ENCODE measurements at places on chromosomes 1 and 21.
A peak's percentile ranks its signal among the peaks of the same experiment; 100 is the strongest.

DNA sequence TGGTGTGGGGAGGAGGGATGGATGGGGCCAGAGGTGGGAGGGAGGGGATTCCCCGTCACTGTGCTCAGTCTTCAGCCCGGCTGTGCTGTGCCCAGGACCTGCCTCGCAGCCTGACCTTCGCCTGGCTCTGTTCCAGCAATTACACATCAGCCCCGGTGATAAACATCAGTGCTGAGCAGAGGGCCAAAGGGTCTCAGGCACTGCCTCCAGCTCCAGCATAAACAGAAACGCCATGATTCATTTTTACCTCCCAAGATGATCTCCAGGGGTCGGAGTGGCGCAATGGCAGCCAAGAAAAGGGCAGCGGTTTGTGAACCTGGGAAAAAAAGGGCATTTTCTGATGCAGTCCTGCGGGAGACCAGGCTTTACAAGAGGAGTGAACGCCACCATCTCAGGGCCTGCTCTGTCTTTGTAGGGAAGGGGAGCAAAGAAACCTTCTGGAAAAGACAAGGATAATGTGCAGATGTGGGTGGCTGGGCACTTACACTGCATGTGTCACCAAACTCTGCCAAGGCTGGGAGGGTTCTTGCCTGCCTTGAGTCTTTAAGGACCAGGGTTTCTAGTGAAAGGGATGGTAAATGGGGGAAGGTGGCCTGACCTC lies 28.1 kb downstream of the SHISA4 start:
- no peak for DNase-seq

- DNase-seq: no peak
Measured at GRCh38 chr1:160565564-160565963, 13.7 kb downstream of the CD84 start.

DNA sequence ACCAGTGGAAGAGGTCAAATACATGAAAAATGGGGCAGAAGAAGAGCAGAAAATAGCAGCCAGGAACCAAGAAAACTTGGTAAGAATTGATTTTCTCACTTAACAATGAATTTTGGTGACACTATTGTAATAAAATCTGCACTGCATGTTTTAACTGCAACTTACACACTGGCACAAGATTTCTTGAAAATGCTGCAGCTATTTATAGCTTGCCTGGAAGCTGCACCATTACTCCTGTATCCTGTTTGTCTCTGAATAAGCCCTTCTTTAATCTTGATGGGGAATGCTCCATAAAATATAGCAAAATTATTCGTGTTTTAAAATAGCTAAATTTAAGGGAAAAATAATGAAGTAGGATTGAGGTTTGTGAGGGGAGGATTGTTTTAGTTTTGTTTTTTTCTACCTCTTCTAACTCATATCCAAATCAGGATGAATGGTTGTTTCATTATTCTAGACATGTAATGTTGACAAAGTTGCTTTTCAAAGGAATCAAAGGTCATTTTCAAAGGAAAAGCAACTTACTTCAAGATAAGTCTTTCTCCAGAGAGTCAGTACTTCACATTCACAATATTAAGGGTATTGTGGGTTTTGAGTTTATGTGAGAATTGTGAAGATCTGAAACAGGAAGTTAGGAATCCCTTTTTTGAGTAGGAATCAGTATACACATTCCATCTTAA lies 120.9 kb downstream of the C1orf21 start:
- no peak for DNase-seq

GRCh38 chr21:16324630-16325029 lies 594.8 kb downstream of the USP25 start:
- DNase-seq: no peak

DNA sequence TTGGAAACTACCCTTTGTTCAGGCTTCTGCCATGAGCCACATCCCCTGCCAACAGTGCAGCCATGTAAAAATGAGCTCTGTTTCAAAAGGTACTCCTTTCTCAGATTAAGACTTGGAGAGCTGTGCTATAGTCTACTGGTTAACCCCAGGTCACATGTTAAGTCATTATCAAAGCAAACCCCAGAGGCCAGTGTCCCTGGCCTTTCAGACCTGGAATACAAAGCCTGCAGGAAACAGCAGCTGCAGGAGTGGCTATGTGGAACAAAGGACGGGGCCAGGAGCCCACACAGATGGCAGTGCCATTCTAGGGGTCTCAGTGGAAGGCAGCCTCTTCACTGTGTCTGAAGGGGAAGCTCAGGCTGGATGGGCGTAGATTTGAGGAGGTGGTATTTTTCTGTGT lies 6.7 kb downstream of the ZNF496 start:
- DNase-seq: no peak

DNA sequence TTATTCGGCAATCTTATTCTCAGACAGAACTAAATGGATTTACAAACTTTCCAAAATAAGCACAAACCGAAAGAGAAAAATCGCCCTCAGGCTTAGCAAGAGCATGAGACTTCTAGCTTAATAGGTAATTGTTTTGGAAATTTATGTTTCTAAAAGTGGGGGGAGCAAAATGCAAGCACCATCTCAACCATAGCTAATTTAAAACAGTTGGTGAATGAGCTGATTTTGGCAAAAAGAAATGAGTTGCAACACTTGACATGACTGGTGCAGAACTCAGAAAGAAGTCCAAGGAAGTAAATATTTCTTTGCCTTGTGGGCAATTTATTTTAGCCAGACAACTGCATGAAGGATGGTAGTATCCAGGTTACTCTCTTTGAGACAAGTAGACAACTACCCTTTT lies 71.5 kb upstream of the PTGFR start:
- DNase-seq: no peak

GRCh38 chr1:88204111-88204510 lies 480.0 kb upstream of the PKN2 start:
- DNase-seq: no peak

DNA sequence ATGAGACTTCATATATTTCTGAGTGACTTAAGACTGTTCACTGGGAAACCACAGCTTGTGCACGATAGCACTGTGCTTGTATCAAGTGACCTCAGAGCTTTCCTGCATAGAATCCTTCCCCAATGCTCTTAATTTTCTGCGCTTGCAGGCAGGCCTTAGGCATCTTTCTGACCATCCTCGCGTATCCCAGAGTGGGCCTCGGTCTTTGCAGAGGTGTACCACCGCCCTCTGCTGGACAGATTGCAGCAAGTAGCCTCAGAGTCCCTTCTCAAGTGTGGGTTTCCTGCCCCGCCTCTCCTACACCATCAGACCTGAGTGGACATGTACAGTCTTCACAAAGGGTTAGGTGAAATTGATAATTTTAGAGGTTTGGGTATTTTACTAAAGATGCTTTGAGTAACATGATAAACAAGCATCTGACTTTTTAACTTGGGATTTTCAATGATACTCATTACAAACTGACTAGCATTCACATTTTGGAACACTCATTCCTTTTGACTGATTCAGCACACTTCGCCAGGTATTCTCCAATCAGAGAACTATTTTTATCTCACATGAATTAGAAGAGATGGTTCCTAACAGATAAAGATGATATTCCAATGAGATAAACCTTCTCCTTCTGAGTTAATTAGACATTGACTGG lies 246.5 kb upstream of the USP25 start:
- DNase-seq: peak; percentile 76

GRCh38 chr1:204599596-204599995 lies 83.4 kb downstream of the MDM4 start:
- no peak for DNase-seq

DNA sequence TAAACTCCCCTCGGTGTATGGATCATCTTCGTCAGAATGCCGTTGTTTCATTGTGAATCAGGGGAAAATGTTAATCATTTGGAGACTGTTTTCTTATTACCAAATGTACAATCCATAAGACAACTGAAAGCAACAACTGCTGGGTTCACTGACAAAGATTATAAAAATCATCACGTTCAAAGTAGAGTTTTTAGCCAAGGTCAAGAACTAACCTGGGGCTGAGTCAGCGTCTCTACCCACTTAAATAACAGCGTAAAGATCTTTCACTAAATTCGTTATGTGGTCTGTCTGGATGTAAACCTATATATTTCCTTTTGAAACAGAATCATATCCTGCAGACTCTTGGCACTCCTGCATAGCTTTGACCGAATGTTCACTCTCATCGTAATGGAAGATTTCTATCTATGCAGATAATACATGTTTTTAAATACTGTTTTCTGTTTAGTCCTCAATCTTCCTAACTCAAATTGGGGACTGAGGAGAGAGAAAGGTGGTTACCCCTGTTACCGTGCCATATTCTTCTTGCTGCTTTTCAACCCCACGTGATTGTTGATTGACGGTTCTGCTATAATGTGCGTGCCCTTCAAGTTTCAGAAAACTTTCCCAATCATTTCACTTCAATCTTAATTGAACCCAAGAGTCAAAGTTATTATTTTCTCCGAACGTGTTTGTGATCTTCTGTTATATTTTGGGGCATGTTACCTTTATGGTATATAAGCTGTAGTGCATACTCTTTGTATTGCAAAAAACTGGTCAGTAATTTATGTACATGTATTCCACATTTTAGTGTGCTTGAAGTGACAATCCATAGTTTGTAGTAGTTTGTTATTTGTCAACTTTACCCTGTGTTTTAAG lies 15.6 kb upstream of the NCMAP start:
- no peak for DNase-seq

DNA sequence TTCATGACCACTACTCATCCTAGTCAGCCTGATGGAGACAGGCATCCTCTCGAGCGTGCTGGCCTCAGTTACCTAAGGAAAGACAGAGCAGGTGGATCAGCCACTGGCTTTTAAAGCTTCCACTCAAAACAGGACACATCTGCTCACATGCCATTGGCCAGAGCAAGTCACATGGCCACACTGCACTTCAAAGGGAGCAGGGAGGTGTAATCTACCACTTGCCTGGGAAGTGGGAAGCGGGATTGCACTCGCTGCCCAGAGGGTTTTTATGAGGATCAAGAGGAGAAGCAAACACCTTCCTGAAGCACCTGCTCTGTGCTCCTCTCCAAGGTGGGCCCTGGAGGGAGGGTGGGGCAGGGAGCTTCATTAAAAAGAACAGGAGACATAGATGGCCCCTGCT lies 108.0 kb downstream of the TAS1R2 start:
- DNase-seq: no peak

- no peak for DNase-seq
Measured at GRCh38 chr21:40729761-40730425, 117.1 kb downstream of the DSCAM start.

GRCh38 chr1:185317886-185318310 lies 855 bp upstream of the IVNS1ABP start:
- DNase-seq: no peak

- no peak for DNase-seq
Measured at GRCh38 chr1:6095511-6096242, 50.0 kb downstream of the KCNAB2 start.

DNA sequence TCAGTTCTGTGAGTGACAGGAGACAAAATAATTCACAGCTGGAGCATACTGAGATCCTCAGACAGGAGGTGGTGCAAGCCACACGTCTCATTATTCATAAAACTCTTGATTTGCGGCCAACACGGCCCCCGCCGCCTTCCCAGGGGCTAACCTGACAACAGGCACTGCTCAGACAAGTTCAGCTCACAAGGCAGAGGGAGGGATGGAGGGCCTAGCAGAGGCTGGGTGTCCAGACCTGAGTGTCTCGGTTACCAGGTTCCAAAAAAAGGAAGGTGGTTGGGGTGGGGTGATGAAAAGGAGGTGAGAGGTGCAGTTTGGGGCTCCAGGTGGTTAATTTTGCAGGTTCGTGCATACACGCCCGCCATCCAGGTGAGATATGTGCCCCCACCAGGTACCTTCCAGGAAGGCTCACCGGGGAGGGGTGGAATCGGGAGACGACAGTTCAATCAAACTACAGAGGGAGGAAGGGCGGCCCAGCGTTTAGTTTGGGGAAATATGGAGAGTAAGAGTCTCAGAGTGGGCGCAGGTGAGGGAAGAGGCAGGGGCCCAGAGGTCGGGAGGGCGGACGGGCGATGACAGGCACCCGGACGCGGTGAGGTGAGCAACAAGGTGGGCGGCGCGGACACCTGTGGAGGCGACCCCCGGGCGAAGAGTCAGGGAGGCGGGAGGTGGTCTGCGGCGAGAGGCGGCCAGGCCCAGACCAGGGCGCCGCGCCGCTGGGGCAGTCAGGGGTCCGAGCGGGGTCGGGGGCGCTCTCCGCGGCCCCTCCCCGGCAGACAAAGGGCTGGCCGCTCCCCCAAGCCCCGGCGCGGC lies 629 bp downstream of the CTNNBIP1 start:
- DNase-seq: no peak

GRCh38 chr1:223748773-223749733 lies 36.7 kb downstream of the CAPN2 start:
- peak; percentile 2 for DNase-seq

DNA sequence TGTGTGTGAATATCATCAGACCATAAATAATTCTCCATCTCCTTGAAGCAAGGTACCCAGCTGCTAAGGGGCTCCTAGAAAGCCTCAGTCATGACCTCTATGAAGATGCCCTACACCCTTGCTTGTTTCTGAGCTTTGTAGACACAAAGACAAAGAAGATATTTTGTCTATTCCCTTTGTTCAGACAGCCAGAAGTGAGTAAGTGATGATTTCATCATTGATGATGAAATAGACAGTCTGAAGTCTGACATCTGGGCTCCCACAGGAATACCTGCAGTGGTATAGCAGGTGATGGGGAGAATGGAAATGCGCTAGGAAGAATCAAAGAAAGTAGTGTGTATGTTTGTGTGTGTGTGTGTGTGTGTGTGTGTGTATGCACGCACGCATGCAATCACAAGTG lies 82.2 kb upstream of the DPT start:
- DNase-seq: no peak

- DNase-seq: no peak
Measured at GRCh38 chr1:224266105-224266914, 63.7 kb downstream of the NVL start.

- DNase-seq: no peak
Measured at GRCh38 chr1:4408380-4408779, 246.0 kb upstream of the AJAP1 start.

GRCh38 chr1:66351913-66352312 lies 182.0 kb upstream of the SGIP1 start:
- DNase-seq: no peak

DNA sequence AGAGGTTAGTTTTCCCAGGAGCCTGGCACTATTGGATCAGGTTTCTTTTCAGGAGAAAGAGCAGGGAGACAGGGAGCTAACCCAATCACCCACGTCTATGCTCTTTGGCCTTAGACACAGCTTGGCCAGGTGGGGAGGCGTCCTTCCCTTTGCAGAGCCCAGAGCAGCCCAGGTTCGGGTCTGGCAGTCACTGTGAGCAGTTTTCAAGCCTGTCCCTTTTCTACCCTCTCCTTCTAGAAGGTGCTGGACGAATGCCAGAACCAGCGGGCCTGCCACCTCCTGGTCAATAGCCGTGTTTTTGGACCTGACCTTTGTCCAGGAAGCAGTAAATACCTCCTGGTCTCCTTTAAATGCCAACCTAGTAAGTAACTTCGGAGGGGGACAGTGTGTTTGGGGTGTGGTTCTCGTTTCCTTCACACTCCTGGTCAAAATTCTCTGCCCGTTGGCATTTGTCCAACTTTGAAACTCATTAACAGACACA lies 44.9 kb downstream of the EVA1C start:
- no peak for DNase-seq

Measured in NCI-H748 treated with DMSO at 0.1 percent for 48 hours (cell line).